ENCODE measurements at places on chromosomes 12 and 14.

DNA sequence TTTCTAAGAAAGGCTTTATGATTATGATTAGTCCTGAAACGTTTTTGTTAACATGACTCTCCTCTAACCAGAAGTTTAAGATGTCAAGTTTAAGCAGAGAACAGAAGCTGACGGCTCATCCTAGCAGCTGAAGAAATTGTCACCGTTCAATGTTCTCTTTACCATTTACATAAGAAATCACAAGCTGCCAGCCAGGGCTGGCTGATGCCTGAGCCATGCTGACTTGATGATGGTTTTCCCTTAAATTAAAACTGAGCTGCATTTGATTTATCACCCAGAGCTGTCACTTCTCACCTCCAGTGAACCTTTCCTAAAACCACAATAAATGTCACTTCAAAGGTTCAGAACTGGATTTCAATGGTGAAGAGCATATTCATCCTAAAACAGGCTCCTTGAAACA lies 153.6 kb downstream of the KTN1 start:
- no peak for DNase-seq

- DNase-seq, result peak; percentile 86
Measured at GRCh38 chr12:1606021-1606622, 11.7 kb upstream of the FBXL14 start.

DNA sequence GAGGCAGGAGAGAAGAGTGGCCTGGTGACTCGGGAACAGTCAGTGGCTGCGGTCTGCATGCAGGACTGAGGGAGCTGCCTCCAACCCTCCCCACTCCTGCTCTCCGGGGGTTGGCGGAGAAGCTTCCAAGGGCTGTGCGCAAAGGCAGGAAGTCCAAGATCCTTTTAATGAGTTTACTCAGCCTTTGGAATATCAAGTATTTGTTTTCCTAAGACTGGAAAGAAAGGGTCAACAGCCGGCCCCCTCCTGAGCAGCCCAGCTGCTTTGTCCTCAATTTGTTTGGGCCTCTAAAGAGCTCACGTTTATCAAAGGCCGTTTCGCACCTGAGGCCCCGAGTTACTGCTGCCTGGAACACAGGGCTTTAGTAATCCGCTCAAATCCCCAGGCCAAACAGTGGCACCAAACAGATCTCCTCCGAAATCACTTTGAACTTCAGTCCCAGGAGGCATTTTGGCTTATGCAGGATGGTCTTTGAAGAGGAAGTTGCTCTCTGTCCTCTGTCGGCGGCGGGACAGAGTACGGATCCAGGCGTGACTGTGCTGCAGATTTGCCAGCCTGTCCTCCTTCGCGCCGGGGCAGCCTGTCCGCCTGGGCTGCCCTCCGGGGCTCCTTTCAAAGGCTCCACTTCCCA lies 117.2 kb upstream of the FZD10 start:
- no peak for DNase-seq

DNA sequence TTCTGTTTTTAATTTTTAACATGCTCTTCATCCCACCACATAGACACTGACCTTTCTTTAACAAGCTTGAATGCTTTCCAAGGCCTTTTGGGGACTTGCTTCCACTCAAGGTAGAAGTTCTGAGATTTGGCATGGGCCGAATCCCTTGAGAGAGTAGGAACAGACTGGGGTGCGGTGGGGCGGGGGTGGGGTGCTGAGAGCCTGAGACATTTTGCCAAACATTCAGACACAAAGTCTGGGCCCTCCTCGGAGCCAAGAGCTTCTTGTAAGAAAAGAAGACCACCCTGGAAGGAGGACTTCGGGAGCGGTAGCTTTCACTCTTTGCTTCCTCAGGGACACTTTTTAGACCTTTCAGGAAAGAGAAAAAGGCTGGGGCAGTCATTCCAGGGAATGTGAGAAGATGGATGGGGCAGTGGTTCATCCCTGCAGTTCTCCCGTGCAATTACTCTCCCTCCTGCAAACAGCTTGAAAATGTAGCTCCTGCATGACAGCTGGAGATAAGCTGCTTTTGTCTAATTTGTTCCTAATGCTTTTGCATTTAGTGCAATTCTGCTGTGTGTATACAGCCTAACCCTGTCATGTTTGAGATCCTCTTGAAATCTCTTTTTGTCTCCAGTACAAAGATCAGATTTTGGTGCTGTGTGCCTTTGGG lies 16.3 kb upstream of the MYO1H start:
- no peak for DNase-seq

DNA sequence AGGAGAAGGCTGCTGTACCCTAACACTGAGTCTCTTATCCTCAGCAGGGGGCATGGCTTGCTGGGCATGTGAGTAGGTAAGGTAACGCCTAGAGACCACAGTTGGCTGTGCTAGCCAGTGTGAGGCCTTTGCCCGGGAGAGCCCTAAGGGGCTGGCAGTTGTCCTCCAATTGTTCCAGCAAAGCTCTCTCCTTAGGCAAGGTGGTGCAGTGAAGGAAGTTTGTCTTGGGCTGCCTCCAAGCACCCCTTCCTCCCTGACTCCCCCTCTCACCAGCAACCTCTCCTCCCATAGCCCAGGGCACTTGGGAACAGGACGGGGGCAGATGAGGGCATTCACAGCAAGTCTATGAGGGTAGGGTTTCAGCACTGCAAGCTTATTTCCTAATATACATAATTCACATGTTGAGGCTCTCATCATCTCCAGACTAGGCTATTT lies 23.0 kb downstream of the LACRT start:
- no peak for DNase-seq

DNA sequence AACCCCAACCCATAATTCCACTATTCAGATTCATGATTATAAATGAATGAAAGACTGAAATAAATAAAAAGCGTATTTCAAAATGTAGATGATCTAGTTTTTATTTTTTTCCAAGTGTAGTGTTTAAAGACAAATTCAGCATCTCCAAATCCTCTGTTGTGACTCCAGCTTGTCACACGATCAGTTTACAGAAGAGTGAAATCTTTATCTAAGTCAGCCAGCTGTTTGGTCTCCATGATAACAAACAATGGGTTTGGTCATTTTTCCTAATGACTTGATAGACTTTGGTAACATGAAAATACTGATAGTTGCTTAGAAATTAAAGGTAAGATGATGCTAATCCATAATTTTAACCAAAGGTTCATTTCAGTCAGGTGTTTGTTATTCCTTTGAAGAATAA lies 114.5 kb upstream of the RASSF8 start:
- no peak for DNase-seq

GRCh38 chr12:110245369-110245772 lies 35.7 kb upstream of the ATP2A2 start:
- DNase-seq, result no peak

DNA sequence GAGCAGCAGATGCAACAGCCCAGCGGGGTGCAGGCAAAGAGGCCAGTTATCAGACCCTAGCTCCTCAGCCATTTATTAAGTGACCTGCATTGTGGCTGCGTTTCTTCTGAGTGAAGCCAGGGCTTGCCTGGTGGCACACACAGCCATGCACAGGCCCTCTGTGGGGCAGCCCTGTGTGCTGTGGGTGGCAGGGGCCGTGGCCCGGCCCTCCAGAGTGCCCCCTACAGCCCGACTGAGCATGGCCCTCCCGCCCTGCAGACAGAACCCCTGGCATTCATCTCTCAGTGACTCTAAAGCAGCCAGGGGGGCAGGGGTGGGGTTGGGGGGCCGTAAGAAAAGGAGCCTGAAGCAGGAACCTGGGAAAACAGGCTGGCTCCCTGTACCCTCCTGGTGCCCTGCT lies 226.0 kb upstream of the PWP1 start:
- no peak for DNase-seq

DNA sequence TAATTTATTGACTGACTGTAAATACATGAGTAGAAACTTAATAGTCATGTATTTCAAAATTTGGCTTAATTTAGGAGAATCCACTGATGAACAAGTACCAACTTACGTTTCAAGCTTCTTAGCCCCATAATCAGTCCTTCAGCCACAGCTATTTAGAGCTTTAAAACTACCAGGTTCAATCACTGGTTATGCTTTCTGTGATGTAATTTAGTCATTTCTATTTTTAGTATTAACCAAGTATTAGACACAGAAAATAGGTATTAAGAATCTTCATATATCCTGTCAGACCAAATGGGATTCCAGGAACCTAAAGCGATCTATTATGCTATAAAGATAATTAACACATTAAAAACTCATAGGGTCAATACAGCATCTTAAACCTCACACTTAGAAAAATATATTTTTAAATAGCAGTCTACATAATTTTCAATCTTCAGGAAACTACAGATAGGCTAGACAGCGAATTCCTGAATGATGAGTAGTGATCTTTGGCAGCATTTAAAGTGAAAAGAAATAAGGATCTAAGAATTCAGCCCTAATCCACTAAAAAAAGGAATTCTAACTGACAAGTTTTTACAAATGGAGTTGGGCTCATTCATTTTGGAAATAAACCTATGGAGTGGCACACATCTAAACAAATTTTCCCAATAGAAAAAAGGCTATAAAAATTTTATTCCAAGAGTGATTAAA lies 51.5 kb downstream of the ZC3H14 start:
- DNase-seq, result no peak

GRCh38 chr12:98416845-98417244 lies 98.5 kb upstream of the TMPO start:
- DNase-seq, result no peak

DNA sequence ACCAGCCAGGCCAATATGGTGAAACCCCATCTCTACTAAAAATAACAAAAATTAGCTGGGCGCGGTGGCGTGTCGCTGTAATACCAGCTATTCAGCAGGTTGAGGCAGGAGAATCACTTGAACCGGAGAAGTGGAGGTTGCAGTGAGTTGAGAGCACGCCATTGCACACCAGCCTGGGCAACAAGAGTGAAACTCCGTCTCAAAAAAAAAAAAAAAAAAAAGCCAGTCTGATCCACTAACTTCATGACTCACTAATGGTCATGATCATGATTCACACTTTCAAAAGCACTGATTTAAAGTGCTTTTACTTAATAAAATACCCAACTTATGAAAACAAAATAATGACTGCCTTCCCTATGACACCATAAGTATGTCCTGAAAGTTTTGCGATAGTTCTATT lies 38.4 kb upstream of the CPM start:
- DNase-seq, result no peak

DNA sequence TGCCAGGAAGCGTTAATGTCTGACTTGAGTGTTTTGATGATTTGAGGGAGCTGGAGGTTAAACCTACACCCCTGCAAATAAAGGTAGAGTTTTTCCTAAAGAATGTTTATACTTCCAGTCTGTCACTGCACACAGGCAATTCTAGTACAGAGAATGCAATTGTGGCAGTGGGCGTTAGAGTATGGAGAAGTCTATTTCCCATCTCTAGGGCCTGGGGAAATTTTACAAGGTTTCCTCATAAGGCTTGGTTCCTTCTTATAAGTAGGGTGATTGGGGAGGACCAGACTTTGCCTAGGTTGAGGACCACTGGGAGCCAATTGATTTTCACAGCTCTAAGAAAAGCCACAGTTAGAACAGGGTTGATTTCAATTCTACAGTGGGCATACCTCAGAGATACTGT lies 44.3 kb downstream of the IFNG start:
- no peak for DNase-seq

DNA sequence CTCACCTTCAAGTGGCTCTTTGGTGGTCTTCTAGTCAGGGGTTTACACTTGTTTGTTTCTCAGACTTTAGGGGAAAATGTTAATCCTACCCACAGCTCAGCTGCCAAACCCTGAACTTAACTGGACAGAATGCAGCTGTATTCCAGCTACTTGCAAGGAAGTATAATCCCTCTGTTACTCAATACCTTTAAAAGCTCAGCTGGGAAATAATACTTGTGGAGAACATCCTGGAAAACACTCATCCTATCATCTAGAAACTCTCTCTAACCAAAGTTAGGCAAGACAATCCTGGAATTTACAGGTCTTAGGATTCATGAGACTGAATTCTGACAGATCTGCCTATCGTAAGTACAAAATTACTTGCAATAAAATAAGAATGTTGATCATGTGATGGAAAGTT lies 404.1 kb downstream of the ADAMTS20 start:
- DNase-seq, result no peak

DNA sequence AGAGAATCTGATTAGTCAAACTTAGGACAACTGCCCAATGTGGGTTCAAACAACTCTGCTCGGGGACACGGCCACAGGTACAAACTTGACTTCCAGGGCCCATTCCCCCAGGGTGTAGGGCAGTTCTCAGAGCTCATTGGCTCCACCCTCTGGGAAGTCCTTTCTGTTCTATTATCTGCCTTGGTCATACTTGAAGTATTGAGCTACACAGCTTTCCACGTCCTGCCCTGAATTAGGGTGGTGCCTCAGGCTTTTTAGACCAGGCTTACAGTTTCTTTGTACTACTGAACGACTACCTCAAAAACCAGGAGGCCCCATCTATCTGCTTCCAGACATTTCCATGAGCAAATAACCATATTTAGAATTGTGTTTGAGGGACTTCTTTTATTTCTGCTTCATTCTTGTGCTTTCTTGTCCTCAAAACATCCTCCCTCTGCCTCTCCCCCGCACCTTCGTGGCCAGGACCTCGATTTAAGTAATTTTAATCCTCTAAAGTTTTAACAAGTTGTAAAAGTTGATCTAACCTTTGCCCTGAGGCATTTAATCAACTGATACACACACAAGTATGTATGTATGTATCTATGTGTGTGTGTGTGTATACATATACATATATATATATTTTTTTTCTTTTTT lies 281.7 kb upstream of the AMIGO2 start:
- DNase-seq, result no peak

DNA sequence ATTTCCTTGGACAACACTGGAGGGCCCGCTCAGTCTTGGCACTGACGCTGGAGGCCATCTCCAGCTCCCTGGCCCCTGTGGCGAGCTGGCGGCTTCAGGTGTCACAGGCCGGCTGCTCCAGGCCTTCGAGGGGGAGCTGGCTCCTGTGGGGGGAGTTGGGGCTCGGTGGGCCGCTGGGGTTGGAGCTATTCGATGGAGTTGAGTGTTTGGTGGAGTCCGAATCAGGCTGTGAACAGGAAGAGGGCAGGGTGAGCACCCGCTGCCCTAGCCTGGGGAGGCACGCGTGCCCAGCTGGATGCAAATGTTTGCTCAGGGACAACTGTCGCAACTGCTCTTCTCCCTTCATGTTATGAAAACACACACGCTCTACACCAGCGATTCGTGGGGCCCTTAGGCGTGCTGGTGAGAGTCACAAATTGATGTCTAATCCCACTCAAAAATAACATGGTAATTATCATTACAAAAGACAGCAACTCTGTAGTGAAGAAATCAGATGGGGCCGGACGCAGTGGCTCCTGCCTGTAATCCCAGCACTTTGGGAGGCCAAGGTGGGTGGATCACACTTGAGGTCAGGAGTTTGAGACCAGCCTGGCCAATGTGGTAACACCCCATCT lies 11.3 kb downstream of the AMN start:
- DNase-seq, result no peak

- DNase-seq, result no peak
Measured at GRCh38 chr12:49296034-49296835, 1.3 kb downstream of the PRPH start.

GRCh38 chr14:87149583-87150354 lies 843.2 kb downstream of the GALC start:
- DNase-seq, result peak; percentile 18

DNA sequence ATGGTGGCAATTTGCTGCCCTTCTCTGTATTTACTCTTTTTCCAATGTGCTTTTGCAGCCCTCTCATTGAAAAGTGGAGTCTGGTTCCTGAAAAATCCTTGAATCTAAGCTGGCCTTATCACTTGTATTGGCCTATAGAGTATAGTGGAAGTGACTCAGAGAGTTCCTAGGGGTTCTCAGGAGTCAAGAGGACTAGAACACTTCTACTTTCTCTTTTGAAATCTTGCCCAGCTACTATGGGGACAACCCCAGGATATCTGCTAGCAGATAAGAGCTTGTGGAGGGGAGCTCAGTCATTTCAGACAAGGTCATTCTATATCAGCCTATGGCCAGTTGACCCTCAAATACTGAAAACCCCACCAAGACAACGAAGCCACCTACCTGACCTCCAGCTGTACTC lies 26.7 kb upstream of the WSCD2 start:
- DNase-seq, result no peak
